ENCODE measurements at places on chromosomes 16 and 17. TPM values are rescaled to one million over a fixed set of nuclear protein-coding genes. Genes with fewer than 3 reads are reported as not detected.

The SLFN5 gene
- total RNA-seq: 38.5 TPM

The PRSS8 gene
- not detected for total RNA-seq

The DNASE1L2 gene
- total RNA-seq: 1.4 TPM

The IGSF6 gene
- total RNA-seq: not detected

The HIGD1B gene
- not detected for total RNA-seq

The CLEC3A gene
- not detected for total RNA-seq

The RAC3 gene
- 28.7 TPM for total RNA-seq

GRCh38 chr16:80752541-80752940 is 51.9 kb downstream of the CDYL2 start:
- DNase-seq: no peak

DNA sequence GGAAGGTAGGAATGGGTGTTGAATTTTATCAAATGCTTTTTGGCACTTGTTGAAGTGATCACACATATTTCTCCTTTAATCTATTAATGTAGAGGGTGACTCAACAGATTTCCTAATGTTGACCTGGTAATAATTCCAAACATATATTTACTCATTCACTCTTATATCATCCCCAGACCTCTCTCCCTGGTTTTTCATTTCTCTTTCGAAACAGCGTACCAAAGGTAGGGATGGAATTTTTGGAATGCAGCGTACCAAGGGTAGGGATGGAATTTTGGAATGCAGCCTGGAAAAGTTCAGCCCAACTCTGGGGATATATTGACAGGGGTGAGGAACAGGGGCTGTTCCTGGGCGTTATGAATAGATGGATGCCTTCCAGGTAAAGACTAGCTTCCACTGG is 7.3 kb downstream of the KIF18B start:
- no peak for DNase-seq

- DNase-seq: peak; percentile 70
Measured at GRCh38 chr16:69105501-69106361, at the start of gene HAS3. HAS3 (plus strand) TSS chr16:69105653; CDS start chr16:69109396, 3,743 bp downstream.

DNA sequence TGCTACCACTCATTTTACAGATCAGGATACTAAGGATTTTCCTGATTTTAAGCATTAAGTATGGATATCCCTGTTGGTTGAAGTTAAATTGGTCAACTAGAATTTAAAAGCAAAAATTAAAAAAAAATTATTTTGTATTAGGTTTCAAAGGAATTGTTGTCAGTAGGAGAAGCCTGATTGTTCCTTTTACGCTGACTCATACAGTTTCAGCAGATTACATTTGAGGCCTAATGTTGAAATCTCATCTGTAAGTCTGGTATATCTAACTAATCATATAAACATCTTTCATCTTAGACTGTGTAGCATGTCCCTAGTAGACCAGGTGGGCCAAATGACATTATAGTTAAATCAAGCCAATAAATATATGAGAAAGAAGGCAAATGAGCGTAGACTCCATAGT is 83.5 kb downstream of the FTO start:
- no peak for DNase-seq

DNA sequence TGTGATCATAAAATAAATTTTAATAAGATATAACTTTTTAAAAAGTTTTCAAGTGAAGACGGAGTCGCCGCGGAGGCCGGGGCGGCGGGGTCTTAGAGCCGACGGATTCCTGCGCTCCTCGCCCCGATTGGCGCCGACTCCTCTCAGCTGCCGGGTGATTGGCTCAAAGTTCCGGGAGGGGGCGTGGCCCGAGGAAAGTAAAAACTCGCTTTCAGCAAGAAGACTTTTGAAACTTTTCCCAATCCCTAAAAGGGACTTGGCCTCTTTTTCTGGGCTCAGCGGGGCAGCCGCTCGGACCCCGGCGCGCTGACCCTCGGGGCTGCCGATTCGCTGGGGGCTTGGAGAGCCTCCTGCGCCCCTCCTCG is at the start of gene FOXC2:
Gene FOXC2, plus strand, starts transcription at position 229 of the 365 bp plus-strand sequence. CDS start 507 bp downstream, outside the sequence.
- peak; percentile 94 for DNase-seq

GRCh38 chr16:7731141-7731540 is 398.5 kb downstream of the RBFOX1 start:
- DNase-seq: no peak

DNA sequence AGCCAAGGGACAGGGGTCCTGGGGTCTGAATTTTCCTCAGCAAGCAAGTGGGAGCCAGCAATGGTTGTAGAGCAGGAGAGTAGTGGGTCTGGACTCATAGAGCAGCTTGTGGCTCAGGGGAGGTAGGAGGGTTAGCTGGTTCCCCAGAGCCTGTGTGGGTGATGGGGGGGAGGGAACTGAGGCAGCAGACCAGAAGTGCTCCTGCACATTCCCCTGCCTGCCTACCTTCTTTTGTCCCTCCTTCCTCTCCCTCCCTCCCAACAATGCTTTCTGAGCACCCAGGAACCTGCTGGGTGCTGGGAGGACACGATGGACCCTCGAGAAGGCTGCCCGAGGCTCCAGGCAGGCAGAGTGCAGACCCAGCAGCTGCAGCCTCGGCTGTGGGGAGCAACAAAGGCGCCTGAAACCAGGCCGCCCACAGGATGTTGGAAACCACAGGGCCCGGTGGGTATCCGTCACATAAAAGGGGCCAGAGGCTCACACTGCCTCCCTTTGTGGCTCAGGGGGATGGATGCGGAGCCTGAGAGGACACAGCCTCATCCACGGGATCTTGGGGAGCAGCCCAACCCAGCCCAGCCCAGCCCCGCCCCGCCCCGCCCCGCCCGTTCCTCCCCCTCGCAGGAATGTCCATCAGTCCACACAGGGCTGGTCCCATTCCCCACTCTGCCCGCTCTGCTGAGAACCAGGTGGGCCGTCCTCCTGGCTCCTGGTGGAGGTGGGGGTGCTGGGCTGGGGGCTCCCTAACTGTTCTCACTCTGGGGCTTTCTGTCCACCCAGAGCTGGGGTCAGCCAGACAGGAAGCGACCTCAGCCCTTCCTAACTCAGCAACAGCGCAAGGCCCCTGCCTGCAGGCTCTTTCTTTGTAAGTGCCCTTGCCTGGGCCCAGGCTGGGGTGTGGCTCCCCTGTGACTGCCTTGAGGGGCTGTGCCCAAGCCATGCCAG is 1.7 kb upstream of the NLRC3 start:
- peak; percentile 19 for DNase-seq

DNA sequence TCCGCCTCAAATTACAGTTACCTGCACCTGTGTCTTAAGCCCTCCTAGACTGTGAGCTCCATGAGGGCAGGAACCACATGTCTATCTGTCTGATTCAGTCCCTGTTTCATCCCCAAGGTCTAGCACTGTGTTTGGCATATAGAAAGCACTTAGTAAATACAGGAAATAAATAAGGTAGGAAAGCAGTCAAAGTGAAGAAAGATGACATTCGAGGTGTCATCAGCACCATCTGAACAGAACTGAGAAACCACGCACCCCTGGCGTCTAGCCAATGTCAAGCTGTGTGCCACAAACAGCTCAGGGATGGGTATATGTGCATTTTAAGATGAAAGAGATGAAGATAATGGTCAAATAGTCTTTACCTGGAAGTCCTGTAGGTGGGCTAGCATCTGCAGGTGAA is 79.6 kb upstream of the ATP2A3 start:
- no peak for DNase-seq

GRCh38 chr16:77780378-77780837 is 8.0 kb upstream of the VAT1L start:
- no peak for DNase-seq

- no peak for DNase-seq
Measured at GRCh38 chr17:82600731-82601446, 47.4 kb downstream of the WDR45B start.

DNA sequence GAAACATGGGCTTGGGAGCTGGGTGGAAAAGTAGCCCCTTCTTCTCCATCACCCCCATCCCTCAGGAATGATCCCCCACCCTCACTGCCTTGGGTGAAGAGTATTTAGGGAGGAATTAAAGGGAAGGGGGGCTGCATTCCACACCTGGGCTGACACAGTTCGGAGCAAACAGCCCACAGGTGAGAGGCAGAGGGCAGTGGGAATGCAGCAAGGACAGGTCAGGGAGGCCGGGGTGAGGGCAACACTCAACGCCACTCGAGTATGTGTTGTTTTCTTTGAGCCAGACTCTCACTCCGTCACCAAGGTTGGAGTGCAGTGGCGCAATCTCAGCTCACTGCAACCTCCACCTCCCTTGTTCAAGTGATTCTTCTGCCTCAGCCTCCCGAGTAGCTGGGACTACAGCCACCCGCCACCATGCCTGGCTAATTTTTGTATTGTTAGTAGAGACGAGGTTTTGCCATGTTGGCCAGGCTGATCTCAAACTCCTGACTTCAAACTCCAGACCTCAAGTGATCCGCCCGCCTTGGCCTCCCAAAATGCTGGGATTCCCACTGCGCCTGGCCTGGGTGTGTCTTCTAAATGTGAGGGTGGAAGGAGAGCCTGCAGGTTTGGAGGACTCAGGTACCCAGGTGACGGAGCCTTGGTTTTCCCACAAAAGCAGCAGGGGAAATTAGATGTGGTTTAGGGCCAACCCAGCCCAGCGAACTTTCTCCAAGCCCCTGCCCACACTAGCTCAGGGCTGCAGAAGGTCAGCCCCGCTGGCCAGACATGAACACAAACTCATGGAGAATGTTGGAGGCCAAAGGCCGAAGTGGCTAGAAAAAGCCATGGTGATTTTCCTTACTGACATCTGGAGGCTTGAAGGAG is 21.2 kb upstream of the ITGA3 start:
- DNase-seq: no peak

- peak; percentile 12 for DNase-seq
Measured at GRCh38 chr17:9240659-9241370, 219.5 kb downstream of the NTN1 start.

GRCh38 chr17:7523033-7523432 is 25.8 kb upstream of the TNFSF12 start:
- DNase-seq: no peak

DNA sequence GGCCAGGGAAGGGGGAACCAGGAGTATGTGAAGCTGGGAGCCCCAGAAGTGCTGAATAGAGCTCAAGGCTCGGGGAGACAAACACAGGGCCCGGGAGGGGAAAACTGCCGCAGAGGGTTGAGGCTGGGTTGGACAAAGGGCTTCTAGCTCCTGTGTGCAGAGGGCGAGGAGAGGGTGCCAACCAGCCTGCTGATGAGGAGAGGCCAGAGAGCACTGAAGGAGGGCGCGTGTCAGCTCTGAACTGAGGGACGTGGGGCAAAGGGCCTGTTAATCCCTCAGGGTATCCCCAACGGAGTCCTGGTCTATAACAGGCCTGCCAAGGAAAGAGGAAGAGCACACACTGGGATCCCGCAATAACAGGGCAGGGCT is 151.3 kb downstream of the C16orf78 start:
- DNase-seq: no peak

GRCh38 chr17:83100220-83100852 is 20.9 kb downstream of the METRNL start:
- DNase-seq: no peak

DNA sequence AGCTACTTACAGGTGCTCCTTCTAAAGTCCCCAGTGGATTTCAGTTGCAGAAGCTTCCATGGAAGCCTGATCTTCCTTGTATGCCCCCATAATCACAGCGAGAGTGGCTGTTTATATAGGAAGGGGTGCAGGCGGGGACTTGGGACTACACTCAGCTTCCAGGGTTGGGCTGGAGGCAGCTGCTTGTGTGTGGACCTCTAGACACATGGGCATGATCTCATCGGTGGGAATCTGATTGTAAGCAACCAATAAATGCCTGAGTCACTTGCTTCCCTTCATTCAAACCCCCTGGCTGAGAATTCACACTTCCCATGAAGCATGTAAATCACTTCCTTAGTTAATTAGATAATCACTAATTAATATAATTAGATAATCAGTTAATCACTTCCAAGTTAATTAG is 1.0 kb upstream of the KRT20 start:
- peak; percentile 21 for DNase-seq

GRCh38 chr17:22516861-22517636 is 824.7 kb downstream of the KCNJ18 start:
- DNase-seq: no peak

- no peak for DNase-seq
Measured at GRCh38 chr16:77761204-77761603, 27.2 kb upstream of the VAT1L start.

DNA sequence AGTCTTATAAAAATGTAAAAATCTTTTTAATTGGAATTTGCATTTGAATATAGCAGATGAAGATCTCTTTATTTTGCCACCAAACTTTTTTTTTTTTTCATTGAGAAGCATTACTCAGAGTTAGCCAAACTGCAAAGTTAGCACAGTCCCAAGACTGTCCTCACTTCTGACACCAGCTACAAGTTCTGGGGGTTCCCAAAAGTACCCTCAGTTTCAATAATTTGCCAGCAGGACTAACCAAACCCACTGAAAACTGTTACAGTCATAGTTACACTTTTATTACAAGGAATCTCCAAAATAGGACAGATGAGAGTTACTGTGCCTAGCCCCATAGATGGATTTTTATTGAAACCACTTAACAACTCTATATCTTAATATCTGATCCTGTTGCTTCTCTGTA is 144.1 kb downstream of the CHD9 start:
- DNase-seq: no peak

DNA sequence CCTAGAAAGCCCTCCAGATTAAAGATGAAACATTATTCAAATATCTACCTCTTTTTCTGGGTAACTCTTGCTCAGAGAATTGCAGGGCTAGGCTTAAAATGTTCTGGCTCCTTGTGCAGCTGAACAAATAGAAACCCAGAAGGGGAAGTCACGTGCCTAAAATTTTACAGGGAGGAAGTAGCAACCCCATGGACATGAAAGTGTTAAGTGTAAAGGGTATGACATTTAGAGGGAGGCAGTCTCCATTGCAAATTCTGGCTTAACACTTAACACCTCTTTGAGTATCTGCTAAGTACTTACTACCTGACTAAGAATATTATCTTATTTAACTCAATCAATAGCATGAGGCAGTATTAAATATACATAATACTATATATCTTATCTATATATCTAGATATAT is 376.1 kb upstream of the ERCC4 start:
- no peak for DNase-seq

- DNase-seq: no peak
Measured at GRCh38 chr17:47957591-47958490, at the start of gene PRR15L. PRR15L (minus strand) TSS chr17:47957883; CDS start chr17:47953234, 4,649 bp downstream.

DNA sequence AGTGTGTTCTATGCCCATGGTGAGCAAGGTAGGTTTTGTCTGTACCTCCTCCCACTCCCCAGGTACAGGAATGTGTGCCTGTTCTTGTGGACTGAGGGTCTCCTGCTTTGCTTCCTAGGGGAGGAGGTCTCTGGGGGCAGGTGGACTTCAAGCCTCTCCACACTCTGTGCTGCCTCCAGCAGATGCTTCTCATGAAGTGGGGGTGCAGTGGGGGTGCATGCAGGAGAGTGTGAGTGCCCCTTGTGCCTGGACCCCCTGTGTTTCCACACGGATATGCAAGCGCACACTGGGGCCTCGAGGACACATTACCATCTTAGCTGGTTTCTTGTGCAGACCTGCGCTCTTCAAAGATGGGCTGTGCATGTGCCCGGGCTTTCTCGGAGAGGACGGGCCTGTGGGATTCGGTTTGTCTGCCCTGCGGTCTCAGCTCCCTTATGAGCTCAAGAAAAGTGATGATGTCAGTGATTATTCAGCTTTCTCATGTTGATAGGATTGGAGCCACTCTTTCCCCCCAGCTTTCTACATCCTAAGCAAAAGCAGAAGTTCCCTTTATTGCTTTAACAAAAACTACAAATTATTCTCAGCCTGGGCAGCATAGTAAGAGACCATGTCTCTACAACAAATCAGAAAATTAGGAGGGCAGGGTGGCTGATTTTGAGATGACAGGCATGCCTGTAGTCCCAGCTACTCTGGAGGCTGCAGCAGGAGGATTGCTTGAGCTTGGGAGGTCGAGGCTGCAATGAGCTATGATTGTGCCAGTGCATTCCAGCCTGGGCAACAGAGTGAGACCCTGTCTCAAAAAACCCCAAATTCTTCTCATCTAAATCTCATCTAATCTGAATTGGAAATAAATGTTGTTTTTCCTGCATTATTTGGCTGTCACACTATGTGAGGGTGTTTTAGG is 86.8 kb downstream of the RPTOR start:
- DNase-seq: no peak
